NCI-H1417 (cell line): ENCODE measurements at places on chromosomes 11 and 22.

GRCh38 chr11:134238956-134239355 is 14.2 kb downstream of the THYN1 start:
- no peak for DNase-seq

DNA sequence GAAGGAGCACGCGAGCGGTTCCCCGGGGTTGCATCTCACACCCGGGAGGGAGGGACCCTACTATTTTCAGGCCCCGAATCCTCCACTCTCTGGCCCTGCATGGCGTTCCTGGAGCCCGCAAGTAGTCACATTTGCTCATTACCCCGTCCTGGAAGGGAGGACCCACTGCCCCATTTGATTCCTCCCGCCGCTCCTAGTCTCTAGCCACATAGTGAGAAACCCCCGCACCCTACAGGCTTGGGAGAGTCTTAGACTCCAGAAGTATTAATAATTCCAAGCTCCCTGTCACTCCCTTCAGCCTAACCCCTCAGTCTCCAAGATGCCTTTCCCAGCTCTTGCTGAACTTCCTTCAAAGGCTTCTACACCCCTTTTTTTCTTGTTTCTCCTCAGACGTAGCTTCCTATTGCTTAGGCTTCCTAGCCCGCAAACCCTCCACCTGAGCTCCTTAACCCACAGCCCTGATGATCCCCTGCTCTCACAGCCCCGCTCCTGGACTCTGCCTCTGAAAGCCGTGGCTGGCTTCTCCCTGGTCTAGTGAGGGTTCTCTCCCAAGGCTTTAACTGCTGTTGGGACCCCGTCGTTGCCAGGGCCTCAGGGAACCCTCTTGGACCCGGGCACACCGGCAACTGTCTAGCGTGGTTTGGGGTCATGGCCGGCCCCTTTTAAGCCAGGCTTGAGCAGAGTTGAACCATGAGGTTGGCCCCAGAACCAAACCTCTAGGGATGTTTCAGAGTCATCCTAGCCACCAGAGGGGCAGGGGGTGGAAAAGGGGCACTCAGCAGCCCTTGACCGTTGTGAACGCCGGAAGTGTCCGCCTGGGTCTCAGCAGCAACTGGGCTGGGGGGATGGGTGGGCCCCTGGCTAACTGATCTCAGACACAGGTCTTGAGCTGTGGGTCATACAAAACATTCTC is 862 bp downstream of the GGA1 start:
- DNase-seq = no peak

DNA sequence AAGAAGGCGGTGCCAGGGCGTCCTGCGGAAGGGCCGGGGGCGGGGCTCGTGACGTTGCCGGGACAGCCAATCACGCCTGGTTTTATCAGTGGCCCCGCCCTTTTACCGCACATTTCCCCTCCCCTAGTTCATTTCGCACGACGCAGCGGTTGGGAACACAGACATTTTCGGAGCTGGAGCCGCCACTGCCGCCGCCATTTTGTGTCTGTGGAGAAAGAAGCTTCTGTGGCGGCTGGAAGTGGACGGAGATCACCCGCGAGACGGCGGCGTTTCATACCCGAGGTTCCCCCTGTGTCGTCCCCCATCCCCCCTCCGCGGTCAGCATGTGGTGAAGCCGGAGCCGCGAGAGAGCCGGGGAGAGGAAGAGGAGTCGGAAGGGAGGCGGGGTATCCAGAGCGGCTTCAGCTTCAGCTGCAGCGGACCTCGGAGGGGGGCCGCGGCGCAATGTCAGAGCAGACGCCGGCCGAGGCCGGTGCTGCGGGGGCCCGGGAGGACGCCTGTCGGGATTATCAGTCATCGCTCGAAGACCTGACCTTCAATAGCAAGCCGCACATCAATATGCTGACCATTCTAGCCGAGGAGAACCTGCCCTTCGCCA is at the start of gene PCF11:
PCF11 (plus strand) TSS at position 136 of the 598 bp plus-strand sequence; CDS start at position 445, 309 bp downstream.
- DNase-seq = no peak

GRCh38 chr11:107276077-107276476 is 181.5 kb downstream of the CWF19L2 start:
- no peak for DNase-seq

- no peak for DNase-seq
Observed at GRCh38 chr11:78281511-78281910, 92.8 kb downstream of the USP35 start.

- DNase-seq = no peak
Observed at GRCh38 chr11:64450168-64450560, 91.2 kb downstream of the RPS6KA4 start.

DNA sequence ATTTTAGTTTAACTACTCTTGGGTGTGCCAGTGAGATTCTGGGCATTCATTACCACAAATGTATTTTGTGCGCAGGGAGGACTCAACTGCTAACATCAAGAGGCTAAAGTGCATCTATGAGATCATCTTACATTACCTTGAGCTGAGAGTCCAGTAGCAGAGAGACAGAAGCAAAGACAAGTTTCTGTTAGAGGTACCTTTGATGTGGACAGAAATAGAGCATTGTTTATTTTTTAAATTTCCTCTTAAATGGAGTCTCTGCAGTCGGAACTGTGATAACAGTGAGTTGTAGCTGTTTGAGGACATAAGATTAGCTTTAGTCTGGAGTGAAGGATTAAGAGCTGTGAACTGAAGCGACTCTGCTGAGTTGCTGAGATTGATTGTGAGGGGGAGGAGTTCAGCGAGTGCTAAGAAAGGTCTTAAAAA is 297.0 kb downstream of the CADM1 start:
- DNase-seq = peak; percentile 14

DNA sequence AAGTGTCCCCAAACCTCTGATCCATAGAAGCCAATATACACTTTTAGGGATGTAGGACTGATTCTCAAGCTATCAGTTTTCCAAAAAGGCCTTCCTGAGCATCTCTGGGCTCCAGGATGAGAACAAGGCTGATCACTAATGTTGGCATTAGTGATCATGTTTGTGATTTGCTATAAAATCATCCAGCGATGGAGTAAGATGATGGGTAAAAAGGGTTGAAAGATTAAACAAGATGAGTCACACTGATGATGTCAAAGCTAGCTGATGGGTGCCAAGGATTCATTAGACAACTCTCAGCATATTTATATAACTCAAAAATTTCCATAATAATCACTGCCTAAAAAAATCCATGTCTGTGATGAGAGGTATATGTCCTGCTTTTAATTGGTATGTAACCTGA is 42.8 kb downstream of the ZNF280B start:
- no peak for DNase-seq

- DNase-seq = peak; percentile 3
Observed at GRCh38 chr22:25013607-25014006, 61.1 kb downstream of the KIAA1671 start.

GRCh38 chr11:45026835-45027234 is 76.2 kb upstream of the TP53I11 start:
- peak; percentile 75 for DNase-seq

- no peak for DNase-seq
Observed at GRCh38 chr11:106990331-106990730, 27.9 kb downstream of the GUCY1A2 start.

DNA sequence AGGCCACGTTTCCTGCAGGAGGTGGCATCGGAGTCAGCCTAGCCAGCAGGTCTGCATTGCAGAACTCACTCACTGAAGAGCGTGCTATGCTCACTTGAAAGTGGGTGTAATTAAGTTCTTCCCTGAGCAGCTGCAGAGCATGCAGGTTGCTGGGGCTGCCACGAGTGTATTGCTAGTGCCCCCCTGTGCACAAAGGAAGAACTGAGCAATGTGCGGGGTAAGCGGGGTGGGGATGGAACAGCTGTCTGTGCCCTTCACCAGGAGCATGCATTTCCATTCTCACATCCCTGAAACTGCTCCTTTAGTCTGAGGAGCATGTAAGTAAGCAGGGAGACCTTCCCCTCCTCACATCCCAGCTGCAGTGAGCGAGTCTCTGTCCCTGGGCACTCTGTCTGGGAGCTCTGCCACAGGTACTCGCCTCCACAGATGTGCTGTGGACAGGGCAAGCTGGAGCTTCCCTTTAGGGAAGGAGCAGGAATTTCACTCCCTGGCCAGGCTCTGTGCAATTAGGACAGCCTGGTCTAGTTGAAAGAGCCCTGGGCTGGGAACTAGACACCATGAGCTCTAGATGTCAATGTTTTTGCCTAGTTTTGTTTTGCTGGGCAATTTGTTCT is 1031.8 kb downstream of the NTM start:
- DNase-seq = peak; percentile 88

DNA sequence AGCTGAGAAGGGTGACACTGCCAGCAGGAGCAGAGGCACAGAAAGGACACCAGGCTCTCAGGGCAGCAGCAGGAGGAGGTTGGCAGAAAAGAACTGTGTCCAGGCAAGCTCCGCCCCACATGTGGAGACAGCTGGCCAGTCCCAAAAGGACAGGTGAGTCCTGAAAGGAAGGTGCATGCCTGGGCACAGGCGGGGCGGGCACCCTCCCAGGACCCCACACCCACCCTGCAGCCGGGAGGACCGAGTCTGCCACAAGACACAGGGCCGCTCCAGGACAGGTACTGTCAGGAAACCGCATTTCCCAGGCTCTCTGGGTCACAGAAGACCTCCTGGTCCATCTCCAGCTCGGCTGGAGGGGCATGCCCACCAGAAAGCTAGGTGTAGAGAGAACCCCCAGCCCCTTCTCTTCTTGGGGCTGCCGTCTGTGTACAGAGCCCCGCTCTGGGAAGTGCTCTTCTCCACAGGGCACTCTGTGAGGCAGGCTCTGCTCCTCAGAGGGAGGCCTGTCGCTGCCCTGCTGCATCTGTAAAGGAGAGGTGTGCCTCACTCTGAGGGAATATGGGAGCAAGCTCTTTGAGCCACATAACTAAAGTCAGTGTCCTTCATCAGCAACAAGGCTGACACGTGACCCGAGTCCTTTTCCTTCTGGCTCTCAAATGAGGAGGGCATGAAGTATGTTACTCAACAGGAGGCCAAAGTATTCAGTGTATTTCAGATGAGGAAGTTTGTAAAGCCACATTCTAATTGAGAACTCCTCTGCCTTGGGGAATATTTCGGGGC is 50.5 kb downstream of the CLTCL1 start:
- no peak for DNase-seq
